SK-MEL-5 (cell line): ENCODE measurements at places on chromosomes 3 and 15. TPM values are rescaled to one million over a fixed set of nuclear protein-coding genes. Genes with fewer than 3 reads are reported as not detected.

DIS3L gene
- total RNA-seq, result 28.2 and 42.8 TPM in 2 replicates

OSTN gene
- not detected in 2 replicates for total RNA-seq

CHRNA7 gene
- 10.0 and 10.3 TPM in 2 replicates for total RNA-seq

GPR62 gene
- not detected in 2 replicates for total RNA-seq

GALNT15 gene
- total RNA-seq, result 0.13 TPM in 1 of 2 replicates, not detected in the other

GABRA5 gene
- 11.1 and 11.6 TPM in 2 replicates for total RNA-seq

NPAP1 gene
- total RNA-seq, result not detected in 2 replicates

TMCO5A gene
- total RNA-seq, result not detected in 2 replicates

CILP gene
- 0.13 TPM in 1 of 2 replicates, not detected in the other for total RNA-seq

ALS2CL gene
- 0.43 and 0.90 TPM in 2 replicates for total RNA-seq

SEMA5B gene
- total RNA-seq, result not detected in 2 replicates

C3orf38 gene
- 23.9 and 24.4 TPM in 2 replicates for total RNA-seq

ZNF860 gene
- 3.9 and 6.1 TPM in 2 replicates for total RNA-seq

GCNT3 gene
- 0.48 and 0.59 TPM in 2 replicates for total RNA-seq

MCTP2 gene
- 18.3 and 20.5 TPM in 2 replicates for total RNA-seq

DLL4 gene
- total RNA-seq, result 0.56 and 0.92 TPM in 2 replicates

LRRC49 gene
- total RNA-seq, result 1.1 and 1.6 TPM in 2 replicates

SI gene
- total RNA-seq, result not detected in 2 replicates

CLDN1 gene
- total RNA-seq, result 42.9 and 44.3 TPM in 2 replicates

SLITRK3 gene
- not detected in 2 replicates for total RNA-seq

MAGEL2 gene
- 0.88 and 0.95 TPM in 2 replicates for total RNA-seq

SEMA3G gene
- total RNA-seq, result 0.40 and 0.43 TPM in 2 replicates

GMPS gene
- 49.6 and 50.5 TPM in 2 replicates for total RNA-seq

SETMAR gene
- total RNA-seq, result 14.3 and 15.2 TPM in 2 replicates

OR4M2 gene
- total RNA-seq, result not detected in 2 replicates

CAND2 gene
- total RNA-seq, result 0.35 and 0.48 TPM in 2 replicates

CDHR4 gene
- total RNA-seq, result not detected in 2 replicates

ARHGEF26 gene
- 29.3 and 31.2 TPM in 2 replicates for total RNA-seq

GABRR3 gene
- total RNA-seq, result not detected in 2 replicates

ZIC4 gene
- total RNA-seq, result 0.13 TPM in 1 of 2 replicates, not detected in the other

CLEC3B gene
- not detected in 2 replicates for total RNA-seq

LDHAL6B gene
- total RNA-seq, result not detected in 2 replicates

FBXW12 gene
- not detected in 2 replicates for total RNA-seq

ATP8B4 gene
- 1.2 and 2.0 TPM in 2 replicates for total RNA-seq

ARNT2 gene
- total RNA-seq, result 33.6 and 39.4 TPM in 2 replicates

NR2F2 gene
- 1.9 and 2.9 TPM in 2 replicates for total RNA-seq

HIGD1A gene
- total RNA-seq, result 165 and 193 TPM in 2 replicates

RFTN1 gene
- 1.8 and 2.8 TPM in 2 replicates for total RNA-seq

ISG20 gene
- 121 and 125 TPM in 2 replicates for total RNA-seq

RETNLB gene
- not detected in 2 replicates for total RNA-seq

ANKRD34C gene
- total RNA-seq, result not detected in 2 replicates

BUB1B gene
- 34.6 and 36.9 TPM in 2 replicates for total RNA-seq

CALML4 gene
- 3.7 and 6.5 TPM in 2 replicates for total RNA-seq

GOLGA8T gene
- total RNA-seq, result not detected in 2 replicates

ZBTB11 gene
- 21.7 and 22.9 TPM in 2 replicates for total RNA-seq

SERINC4 gene
- not detected in 2 replicates for total RNA-seq

CHRFAM7A gene
- total RNA-seq, result 0.40 and 1.9 TPM in 2 replicates

ITGA11 gene
- total RNA-seq, result not detected in 2 replicates

FGF7 gene
- total RNA-seq, result 20.3 TPM in 2 replicates

DUOXA2 gene
- total RNA-seq, result not detected in 2 replicates

GRK7 gene
- total RNA-seq, result not detected in 2 replicates

SUSD5 gene
- 2.2 and 3.0 TPM in 2 replicates for total RNA-seq

STRA6 gene
- not detected in 2 replicates for total RNA-seq

C15orf39 gene
- 10.1 and 12.6 TPM in 2 replicates for total RNA-seq
